AG20443 (cell line): ENCODE measurements at places on chromosomes 6 and 20.

DNA sequence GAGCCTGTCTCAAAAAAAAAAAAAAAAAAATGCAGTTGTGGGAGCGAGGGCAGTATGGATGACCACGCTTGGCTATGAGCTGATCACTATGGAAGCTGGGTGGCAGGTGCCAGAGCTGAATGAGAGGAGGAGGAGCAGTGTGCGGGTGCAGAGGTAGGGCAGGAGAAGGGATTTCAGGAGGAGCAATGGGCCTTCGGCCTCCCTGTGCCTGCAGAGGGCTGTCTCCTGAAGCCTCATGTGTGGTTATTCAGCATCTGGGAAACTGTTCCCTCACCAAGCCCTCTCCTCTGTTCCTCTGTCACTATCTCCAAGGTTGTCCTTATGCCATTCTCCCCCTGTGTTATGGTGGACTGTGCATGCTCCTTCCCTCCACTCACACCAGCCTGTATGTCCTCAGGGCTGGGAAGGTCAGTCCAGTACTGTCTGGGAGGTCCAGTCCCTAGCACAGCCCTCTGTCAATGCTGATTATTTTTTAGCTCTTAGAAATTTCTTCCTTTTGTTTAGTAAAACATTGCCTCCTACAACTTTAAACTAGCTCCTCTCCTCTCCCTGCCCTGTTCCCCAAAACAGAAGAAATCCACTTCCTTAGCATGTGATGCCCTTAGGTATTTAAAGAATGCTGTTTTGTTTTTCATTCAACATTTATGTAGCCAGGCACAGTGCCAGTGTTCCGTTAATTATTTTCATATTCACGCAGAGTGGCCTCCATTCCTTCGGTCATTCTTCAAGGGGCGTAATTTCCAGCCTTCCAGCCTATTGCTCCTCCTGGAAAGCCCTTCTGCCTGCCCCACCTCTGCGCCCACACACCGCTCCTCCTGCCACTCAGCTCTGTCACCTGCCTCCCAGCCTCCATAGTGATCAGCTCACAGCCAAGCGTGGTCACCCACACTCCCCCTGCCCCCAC is 48.9 kb downstream of the CNBD2 start:
- DNase-seq, result peak; percentile 86

GRCh38 chr20:5065166-5065878 is 54.4 kb downstream of the PCNA start:
- DNase-seq, result peak; percentile 63

GRCh38 chr20:458776-459175 is 3.6 kb downstream of the TBC1D20 start:
- no peak for DNase-seq

GRCh38 chr20:51728737-51729136 is 39.5 kb downstream of the ATP9A start:
- DNase-seq, result no peak

DNA sequence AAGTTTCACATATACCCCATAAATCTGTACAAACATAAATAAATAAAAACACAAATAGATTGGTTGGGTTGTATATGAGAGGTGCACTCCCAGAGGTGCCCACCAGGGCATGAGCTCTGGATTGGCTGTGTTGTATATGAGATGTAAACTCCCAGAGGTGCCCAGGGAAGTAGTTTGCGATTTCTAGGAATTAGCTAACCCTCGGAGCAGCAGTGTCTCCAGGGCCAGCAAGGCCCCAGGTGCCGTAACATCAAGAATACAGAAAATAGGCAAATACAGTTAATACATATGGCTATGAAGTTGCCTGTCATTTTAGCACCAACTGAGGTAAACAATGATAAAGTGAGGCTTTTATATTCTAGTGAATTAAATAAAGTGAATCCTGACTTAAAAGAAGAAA is 5.4 kb upstream of the GINM1 start:
- peak; percentile 17 for DNase-seq

GRCh38 chr6:134373282-134373922 is 55.5 kb upstream of the SGK1 start:
- peak; percentile 67 for DNase-seq

DNA sequence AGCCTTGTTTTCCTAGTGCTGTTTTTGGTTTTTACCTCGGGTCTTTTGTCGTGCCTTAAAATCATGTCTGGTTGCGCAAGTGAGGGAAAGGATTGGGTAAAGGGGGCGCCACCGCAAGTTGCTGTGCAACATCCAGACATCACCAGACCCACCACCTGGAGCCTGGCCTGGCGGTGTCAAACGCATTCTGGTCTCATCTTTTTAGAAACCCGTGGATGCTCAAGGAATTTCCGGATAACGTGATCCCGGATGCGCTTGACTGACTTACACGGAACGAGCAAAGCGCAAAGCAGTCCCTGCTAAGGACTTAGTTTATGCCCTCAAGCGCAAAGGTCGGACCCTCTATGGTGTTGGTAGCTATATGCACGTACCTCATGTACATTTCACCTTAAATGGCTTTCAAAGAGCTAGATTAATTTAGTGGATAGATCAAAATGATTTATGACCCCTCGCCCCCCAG is 105.2 kb downstream of the OR2B2 start:
- DNase-seq, result peak; percentile 40

DNA sequence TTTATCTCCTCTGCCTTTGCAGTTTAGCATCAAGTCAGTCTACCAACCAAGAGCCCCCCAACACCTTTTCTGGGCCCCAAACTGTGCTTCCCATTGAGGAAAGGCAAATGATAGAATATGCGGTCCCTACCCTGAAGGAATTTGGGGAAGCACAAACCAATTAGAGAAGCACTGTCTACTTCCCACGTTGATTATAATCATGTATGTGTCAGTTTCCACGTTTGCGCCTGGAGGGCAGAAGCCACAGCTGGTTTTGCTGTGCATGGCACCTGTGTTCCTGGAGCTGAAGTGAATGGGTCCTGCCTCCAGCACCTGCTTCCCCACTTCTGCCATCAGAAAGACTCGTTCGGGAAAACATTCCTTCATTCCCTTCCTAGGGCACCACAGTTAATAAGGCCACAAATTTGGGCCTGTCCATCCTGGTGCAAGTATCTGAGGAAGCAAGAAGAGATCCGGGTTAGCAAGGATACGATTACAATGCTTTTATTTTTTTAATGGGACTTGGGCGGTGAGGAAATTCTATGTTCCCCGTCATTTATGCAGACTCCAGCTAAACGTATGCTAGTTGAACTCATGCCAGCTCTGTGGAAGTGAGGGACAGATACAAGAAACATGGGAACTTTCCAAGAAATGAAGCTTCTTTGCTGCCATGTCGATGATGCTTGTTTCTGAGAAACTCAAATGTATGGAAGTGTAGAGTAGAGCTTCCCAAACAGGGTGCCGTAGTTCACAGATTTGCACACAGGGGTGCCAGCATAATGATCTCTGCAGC is 333.5 kb downstream of the NRN1 start:
- no peak for DNase-seq

GRCh38 chr6:145863988-145864616 is 49.5 kb upstream of the FBXO30 start:
- no peak for DNase-seq

GRCh38 chr20:46371656-46372055 is 34.8 kb downstream of the ELMO2 start:
- DNase-seq, result peak; percentile 34

DNA sequence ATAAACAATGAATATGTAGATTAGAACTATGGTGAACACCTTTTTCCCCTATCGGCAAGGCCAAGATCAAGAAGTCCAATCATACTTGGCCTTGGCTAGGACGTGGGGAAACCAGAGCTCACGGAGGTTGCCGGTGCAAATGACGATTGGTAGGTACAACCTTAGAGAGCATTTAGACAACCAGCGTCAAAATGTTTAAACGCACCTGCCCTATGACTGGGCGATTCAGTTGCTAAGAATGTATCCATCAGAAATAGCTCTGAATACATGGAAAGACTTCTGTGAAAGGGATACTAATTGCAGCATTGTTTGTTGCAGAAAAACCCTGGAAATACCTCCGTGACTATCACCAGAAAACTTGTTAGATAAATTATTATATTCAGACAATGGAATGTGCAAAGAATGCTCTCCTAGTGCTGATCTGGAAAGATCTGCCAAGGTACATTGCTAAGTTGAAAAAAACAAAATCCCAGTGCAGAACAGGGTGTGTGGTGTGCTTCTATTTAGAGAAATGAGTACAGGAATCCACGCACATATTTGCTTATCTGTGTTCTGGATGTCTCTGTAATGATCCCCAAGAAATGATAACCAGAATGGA is 48.0 kb upstream of the PTPN1 start:
- DNase-seq, result no peak

DNA sequence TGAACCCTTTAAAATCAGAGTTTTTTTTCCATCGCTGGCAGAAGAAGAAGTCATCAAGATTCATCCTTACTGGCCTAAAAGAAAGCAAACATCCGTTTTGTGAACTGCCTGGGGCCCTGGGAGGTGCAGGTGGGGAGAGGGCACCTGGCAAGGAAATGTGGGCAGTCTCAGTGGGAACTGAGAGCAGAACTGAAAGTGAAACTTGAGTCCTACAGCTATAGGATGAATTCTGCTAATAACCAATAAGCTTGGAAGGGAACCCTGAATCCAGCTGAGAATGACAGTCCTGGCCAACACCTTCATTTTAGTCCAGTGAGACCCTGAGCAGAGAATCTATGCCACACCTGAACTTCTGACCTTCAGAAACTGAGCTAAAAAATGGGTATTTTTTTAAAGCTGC is 130.1 kb upstream of the ASCC3 start:
- DNase-seq, result no peak

- DNase-seq, result no peak
Observed at GRCh38 chr6:102553214-102553613, 1159.7 kb downstream of the GRIK2 start.

- DNase-seq, result no peak
Observed at GRCh38 chr6:166587631-166588413, 1.3 kb upstream of the RAMACL start.

DNA sequence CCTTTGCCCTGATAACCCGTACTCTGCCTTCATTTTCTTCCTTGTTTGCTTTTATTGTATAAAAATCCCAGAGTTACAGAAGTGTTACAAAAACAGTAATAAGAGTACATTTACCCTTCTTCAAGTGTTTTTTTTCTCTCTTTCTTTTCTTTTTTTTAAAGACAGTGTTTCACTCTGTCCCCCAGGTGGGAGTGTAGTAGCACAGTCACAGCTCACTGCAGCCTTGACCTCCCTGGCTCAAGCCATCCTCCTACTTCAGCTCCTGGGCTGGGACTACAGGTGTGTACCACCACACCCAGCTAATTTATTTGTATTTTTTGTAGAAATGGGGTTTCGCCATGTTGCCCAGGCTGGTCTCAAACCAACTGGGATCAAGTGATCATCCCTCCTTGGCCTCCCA is 402.7 kb downstream of the CDKAL1 start:
- no peak for DNase-seq

DNA sequence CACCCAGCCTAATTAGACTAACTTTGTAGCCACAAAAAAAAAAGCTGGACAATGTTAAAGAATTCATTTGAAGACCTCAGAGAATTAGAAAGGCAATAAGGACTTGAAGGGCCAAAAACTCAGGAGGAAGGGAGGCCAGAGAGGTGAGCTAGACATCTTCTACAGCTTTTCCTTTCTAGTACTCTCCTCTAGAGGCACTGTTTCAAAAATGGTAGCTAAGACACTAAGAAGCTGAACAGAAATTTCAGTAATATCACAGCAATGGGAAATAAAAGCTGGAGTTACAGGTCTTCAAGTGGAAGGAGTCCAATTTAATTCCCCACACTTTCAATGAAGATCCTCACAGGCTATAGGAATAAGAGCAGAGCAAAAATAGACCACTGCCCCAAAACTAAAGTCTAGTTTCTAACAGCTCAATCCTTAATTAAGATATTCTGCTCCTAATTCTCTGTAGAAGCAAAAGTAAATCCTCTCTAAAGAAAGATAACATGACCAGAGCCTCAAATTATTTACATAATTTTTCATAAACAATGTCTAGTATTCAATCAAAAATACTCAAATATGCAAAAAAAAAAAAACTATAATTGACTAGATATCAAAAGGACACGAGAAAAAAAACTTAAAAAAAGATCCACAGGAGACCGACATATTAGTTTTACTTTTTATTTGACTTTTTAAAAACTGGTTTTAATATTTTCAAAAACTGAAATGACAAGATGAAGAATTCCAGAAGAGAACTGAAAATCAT is 63.7 kb downstream of the RNGTT start:
- DNase-seq, result no peak

- no peak for DNase-seq
Observed at GRCh38 chr6:160055378-160055777, 66.2 kb upstream of the SLC22A1 start.

DNA sequence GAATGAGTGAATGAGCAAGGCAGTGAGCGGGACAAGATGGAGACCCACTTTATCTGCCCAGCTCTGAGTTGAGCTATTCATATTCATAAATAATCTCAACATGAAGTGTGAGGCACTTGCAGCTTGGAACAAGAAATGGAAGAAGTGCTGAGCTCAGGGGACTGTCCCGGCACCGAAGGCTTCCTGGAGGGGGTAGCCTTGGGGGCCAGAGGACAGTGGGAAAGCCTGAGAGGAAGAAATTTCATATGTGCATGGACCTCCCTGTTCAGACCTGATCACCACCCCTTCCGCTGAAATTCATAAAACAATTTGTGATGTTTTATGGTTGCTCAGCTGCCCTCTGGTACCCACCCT is 103.2 kb downstream of the TOX2 start:
- no peak for DNase-seq

DNA sequence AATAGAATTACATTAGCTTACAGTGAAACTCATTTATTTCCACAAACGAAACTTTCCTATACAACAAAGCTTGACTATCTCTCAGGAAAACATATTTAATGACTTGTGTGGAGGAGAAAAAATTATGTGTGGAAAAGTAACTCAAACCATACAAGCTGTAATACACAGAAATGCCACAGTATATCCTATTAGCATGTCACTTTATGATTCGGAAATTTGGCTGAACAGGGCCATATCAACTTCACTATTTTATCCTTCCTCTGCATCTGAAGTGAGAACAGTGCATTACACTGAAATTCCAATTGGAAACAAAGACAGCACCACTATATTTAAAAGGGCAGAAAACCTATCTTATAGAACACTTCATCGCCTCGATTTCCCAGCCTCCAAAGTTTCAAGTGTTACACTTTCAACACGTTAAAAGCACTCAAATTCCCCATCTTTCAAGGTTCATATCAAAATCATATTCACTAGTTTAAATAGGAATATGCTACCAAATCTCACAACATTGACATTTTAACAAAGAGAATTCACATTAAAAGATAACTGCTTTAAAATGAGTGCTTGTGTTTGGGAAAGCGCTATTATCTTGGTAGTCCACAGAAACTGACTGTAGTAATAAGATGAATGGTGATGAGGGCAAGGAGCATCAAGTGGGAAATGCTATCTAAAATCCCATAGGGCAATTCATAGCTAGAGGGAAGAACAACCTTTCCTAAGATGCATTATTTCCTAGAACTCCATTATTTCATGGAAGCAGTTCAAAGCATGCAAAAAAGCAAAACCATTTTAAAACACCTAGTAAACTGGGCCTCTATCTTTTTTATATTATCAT is 1.8 kb downstream of the REV3L start:
- DNase-seq, result no peak

GRCh38 chr6:7021301-7021700 is 86.5 kb upstream of the RREB1 start:
- DNase-seq, result no peak
